ENCODE measurements at places on chromosomes 2 and 18.

GRCh38 chr18:55038162-55038561 lies 78.9 kb upstream of the CCDC68 start:
- DNase-seq = no peak

- peak; percentile 23 for DNase-seq
Observed at GRCh38 chr2:105744091-105744908, 412 bp upstream of the NCK2 start.

DNA sequence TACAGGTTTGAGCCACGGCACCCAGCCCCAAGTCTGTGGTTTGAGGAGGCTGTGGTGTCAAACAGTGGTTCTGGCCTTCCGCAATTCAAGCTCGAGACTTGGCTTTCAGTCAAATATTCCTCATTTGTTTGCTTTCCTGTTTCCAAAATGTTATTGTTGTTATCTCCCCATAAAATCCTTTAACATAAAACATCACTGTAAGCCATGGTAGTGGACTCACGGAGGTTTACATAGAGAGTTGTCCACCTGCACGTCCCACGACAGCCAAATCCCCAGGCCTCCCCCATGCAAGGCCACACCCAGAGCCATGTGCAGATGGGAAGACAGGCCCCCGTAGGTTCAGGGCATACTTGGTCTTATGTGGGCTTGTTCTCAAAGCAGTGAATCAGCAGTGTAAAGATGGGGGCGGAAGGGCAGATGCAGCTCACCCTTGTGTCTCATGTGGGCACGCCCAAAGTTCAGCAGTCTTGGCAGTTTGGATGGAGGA lies 18.9 kb upstream of the ST3GAL5 start:
- no peak for DNase-seq

- no peak for DNase-seq
Observed at GRCh38 chr2:187180529-187180928, 267.5 kb downstream of the CALCRL start.

DNA sequence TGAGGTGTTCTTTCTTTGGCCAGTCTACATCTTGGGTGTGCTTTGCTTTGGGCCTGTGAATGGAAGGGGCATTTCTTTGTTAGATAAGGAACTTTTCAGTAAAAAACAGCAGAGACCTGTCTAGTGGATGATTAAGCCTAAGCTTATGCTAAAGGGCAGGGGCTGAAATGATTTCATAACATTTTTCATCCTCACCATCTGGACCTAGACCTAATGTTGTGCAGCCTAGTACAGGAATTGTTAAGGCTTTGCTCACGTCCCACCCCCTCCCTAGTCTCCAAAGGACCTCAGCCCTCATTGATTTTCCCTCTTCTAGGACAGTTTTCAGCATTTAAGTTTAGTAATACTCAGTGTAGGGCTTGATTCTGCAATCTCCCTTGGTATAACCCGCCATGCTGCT lies 111.8 kb downstream of the PRKCE start:
- DNase-seq = no peak

DNA sequence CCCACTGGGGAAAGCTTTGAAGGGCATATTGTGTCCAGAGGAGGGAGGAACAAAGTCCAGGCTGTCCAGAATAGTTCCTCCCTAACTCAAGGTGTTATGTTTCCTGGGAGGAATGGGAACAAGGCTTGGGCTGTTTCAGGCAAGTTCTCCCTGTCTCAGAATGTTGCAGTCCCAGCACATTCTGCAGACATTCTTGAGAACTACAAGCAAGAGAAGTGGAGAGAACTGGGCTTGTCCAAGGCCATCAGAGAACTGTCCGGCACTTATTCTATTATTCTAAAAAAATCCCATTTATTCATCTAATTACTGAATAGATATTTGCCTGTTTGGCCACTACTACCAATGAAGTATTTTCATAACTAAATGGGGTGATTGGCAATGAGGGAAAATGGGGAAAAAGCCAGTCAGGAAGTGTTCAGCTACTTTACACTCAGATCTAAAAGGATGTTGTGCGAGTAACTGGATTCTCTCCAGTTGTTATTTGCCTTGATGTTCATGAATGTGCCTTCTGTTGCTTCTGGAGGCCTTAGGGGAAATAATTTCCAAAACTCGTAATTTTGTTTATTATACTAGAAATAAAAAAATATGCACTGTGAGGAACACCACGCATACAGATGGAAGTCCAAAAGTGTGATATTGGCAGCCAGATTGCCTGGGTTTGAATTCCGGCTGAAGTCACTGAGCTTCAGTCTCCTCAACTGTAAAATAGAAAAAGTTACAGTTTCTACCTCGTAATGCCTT lies 300.1 kb upstream of the RND3 start:
- no peak for DNase-seq

GRCh38 chr2:78780256-78780655 lies 245.2 kb upstream of the REG3G start:
- DNase-seq = no peak

- no peak for DNase-seq
Observed at GRCh38 chr18:67139899-67140298, 376.6 kb downstream of the DSEL start.

DNA sequence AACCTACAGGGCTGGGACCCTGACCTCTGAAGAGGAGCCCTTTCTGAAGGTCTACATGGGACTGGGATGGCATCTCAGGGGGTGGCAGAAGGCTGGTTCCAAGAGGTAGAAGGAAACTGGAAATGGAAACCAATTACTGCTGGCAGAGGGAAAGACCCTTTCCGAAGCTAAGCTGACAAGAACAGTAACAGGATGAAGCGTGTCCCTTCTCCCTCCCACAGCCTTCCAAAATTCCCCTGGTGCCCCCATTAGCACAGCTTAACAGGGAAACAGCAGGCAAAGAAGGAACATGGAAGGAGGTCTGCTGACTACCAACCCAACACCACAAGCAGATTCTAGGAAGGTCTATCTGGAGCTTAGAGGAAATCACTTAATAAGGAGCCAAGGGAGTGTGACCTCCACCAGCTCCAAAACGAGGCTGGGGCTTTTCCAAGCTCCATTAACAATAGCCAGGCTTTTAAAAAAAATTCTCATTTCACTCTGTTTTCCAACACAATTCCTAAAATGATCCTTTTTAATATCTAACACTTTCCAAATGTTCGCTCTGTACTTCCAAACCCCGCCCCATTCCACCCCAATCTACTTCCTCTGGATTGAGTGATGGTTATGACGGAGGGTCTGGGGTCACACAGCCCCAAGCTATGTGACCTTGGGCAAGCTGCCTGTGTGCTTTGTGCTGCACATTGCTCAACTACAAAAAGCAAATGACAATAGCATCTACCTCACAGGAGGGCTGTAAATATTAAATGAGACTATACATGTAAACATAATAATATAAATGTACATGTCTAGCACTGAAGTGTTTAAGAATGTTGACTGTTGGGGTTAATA lies 55.2 kb downstream of the STK39 start:
- no peak for DNase-seq

GRCh38 chr2:24115057-24115456 lies 8.1 kb downstream of the PFN4 start:
- no peak for DNase-seq

GRCh38 chr18:58386780-58387179 lies 242.1 kb downstream of the ALPK2 start:
- no peak for DNase-seq

GRCh38 chr2:121333834-121334558 lies 49.0 kb upstream of the TFCP2L1 start:
- no peak for DNase-seq

- DNase-seq = no peak
Observed at GRCh38 chr2:7905756-7906155, 776.1 kb upstream of the ID2 start.

DNA sequence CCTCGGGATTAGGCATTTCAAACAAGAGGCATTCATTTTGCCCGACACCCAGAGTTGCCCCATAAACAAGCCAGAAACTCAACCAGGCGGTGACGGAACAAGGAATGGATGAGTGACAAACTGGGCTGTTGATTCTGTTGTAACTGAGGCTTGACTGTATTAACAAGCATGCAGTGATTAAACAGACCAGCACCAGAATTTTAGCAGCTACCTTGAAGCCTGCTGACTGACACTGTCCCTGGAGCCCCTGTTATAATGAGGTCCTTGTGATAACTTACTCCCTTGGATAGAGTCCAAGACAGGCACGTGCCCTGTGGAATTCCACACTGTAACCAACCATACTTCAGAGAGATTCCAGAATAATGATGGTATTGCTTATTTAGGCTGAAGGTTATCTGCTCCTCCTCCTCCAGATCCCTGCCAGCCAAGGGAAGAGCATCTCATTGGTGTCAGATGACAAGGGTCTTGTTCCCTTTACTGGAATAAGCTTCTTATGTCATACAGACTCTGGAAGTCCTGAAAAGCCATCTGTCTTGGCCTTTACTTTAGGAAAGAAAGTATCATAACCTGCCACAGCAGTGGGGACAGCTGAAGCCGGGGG lies 97.1 kb upstream of the RMDN2 start:
- no peak for DNase-seq

DNA sequence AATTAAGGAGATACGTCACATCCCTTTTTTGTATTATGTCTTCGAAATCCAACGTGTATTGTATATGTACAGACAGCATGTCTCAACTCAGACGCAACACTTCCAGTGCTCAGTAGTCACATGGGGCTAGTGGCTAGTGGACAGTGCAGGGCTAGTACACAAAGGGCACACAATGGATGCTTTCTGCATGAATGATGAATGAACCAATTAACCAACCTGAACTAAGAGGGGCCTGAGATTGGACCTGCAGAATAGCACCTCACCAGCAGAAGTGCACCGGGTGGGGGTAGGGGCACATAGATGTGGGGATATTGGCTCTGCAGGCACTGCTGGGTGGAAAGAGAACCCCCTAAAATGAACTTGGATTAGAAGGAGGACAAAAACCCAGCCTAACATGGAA lies 20.7 kb downstream of the ST8SIA5 start:
- no peak for DNase-seq

GRCh38 chr2:63434024-63435001 lies 154.0 kb downstream of the WDPCP start:
- DNase-seq = no peak

- DNase-seq = no peak
Observed at GRCh38 chr18:13501891-13502290, 224.5 kb downstream of the FAM210A start.

DNA sequence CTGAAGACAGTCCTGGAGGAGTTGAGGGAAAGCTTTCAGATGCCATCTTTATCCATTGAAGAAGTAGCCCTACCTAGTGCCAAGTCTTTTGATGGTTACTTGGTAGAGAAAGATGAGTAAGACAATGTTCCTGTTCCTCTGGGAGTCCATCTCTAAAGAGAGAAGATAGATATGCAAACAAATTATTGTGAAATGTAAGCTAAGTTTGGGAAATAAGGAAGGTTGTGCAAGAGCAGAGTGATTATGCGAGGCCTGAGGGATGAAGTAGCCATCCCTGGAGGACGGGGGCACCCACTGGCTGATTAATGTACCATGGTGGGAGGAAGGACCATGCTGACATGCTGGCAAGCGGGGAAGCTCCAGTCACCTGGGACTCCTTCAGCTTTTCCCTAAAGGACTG lies 994 bp upstream of the DTNA start:
- DNase-seq = peak; percentile 10

DNA sequence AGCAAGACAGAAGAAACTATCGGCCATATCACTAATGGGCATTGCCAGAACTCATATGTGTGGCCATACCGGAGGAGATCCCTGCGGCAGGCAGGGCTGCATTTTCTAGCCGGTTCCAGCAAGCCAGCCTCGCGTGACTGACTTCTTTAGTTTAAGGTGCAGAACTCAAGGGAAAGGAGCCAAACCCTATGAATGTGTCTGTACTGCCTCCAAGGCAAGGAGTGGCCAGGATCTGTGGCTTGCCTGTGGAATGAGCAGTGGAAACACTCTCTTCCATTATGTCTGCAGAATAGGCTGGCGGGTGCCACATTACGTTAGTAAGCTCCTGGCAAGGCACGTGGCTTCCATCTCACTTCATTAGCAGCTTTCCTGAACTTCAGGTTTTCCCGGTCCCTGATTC lies 137.6 kb downstream of the ATL2 start:
- DNase-seq = no peak

DNA sequence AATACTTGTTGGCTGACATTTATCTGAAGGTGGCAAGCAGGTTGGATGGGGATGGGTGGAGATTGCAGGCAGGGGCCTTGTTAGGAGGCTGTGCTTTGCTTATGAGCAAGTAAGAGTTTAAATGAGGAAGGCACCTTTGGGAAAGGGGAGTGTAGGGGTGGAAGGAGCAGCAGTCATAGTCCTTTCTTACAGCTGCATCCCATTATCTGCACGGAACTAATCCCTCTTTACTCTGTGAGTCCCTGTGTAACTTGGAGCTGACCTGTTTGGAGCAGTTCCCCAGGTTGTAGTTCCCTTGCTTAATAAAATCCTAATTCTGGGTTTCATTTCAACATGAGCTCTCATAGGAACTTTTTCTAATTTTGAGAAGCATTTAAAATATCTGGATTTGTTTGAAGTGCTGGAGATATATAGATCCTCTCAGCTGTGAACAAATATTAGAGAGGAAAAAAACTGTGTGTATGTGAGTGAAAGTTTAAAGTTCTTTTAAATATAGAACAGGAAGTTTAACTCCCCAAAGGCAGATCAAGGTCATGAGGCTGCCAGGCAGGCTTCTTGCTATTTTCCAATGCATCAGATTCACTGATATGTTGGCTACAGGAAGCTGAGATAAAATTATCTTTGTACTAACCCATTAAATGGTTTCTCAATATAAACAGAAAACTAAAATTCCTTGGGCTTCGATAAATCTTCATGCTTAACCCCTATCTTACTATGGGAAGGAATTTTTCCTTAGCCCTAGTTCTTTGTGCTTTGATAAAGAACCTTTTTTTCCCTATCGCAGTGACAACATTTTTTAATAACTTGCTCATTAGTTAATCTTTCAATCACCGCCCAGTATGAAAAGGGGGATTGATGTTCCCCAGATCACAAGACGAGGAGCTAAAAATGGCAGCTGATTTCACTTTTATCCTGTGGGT lies 104.6 kb upstream of the EML6 start:
- DNase-seq = no peak

DNA sequence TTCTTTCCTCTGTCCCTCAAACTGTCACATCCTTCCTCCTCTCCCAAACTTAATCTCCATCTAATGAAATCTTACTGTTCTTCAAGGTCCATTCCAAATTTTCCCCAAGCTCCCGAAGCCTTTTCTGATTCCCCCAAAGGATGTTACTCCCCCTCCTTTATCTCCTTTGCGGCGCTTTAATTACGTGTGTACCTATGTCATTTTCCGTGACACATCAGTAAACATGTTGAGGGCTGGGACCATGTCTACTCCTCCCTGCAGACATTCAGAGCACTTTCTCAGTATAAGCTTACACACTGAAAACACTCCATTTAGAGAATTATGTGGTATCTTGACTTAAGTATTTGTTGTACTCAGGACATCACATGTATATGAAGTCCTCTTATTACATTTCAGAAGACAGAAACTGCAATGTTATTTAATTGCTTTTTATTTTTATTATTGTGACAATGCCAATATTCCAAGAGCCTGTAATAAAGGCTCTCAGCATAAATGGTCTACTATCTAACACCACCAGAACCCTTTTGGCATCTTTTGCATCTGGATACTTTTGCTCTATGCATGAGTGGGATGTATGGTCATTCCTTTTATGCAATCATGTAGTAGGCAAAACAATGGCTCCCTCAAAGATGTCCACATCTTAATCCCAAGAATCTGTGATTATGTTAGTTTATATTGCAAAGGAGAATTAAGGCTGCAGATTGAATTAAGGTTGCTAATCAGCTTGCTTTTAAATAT lies 1.8 kb downstream of the NMI start:
- DNase-seq = no peak

- no peak for DNase-seq
Observed at GRCh38 chr2:3151153-3151918, 226.3 kb downstream of the EIPR1 start.

GRCh38 chr2:127829845-127830246 lies 18.9 kb upstream of the WDR33 start:
- DNase-seq = no peak

- no peak for DNase-seq
Observed at GRCh38 chr2:186256540-186256939, 229.5 kb upstream of the ZC3H15 start.

Data from amniotic stem cell (primary cell).